Dermis microvascular lymphatic vessel endothelial cell (primary cell): ENCODE measurements at places on chromosomes 6 and 20. TPM values are rescaled to one million over a fixed set of nuclear protein-coding genes. Genes with fewer than 3 reads are reported as not detected.

DNA sequence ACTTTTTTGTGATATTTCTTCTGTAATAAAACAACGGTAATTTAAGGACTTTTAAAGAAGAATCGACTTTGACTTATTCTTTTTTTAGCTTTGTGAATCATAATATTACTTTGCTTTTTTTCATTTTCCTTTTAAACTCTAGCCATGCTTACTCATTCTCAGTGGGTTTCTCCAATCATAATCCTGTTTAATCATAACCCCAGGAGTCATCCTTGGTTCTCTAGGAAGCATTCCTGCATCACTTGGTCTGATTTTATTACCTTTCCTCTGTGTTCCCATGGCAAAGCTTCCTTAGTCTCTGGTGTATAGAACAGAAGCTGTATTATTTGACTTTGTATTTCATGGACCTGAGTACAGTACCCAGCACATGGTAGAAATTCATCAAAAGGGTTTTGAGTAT lies 223.5 kb downstream of the CDKAL1 start:
- no peak for DNase-seq

C6orf58 gene
- 0.13 and 0.26 TPM in 2 replicates for total RNA-seq

CRISP3 gene
- total RNA-seq: not detected in 2 replicates

PRKN gene
- 0.39 and 1.3 TPM in 2 replicates for total RNA-seq

GRCh38 chr20:32271620-32272019 lies 5.8 kb upstream of the KIF3B start:
- peak; percentile 52 for DNase-seq

PRRT1 gene
- under 0.01 TPM in 2 replicates for total RNA-seq

DNA sequence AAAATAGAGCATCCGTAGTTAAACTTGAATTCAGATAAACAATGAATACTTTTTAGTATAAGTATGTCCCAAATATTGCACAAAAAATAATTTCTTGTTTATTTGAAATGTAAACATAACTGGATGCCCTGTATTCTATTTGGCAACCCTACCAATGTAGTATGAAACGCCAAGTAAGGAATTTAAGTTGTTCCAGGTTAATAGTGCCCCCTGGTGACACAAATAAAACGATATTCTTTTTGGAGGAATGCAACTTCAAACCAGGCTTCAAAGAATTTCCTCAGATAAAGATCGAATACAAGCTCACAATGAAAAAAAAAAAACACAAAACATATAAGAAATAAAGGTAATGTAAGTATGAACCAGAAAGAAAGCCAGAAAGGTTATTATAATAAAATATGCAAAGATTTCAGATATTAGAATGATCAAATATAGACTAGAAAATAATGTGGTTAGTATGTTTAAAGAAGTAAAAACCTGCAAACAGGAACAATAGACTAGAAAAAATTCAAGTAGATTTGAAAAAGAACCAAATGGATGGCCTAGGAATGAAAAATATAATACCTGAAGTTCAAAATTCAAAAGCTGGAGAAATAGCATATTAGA lies 18.4 kb upstream of the AKAP7 start:
- DNase-seq: peak; percentile 68
